ENCODE measurements at places on chromosomes 12 and 14.
A peak's percentile ranks its signal among the peaks of the same experiment; 100 is the strongest.

DNA sequence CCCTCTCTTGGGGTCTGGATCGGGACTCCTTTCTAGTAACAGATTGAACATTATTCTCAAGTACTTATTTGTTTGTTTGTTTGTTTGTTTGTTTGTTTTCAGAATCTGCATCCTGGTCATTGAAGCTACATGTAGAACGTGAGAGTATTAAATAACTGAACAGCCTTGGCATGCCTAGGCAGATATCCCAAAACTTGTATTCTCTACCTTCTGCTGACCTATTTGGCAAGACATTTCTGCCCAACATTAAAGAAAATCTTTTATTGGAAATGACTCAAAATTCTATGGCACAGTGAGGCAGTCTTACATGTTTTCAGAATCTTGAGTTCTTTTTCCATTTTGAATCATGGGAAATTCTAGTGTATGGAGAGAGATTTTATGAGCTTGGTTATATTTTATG is 165.1 kb upstream of the CNOT2 start:
- no peak for DNase-seq

DNA sequence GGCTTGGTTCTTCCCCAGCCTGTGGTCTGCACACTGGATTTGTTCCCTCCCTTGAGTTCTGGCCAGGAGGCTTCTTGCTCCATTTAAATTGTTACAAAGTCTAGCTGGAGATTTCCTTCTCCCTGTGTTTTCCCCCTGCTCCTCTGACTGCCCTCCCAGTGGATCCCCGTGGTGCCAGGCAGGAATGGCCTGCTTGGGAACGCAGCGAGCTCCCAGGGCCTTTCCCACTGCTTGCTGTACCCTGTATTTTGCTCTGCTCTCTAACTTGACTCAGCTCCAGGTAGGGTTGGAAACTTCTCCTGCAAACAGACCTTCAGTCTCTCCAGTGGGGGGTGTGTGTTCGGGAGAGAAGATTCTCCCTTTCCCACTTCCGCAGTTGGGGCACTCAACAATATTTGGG is 349.2 kb upstream of the FBXO33 start:
- no peak for DNase-seq

- DNase-seq: no peak
Measured at GRCh38 chr12:966724-967123, 17.2 kb upstream of the RAD52 start.

DNA sequence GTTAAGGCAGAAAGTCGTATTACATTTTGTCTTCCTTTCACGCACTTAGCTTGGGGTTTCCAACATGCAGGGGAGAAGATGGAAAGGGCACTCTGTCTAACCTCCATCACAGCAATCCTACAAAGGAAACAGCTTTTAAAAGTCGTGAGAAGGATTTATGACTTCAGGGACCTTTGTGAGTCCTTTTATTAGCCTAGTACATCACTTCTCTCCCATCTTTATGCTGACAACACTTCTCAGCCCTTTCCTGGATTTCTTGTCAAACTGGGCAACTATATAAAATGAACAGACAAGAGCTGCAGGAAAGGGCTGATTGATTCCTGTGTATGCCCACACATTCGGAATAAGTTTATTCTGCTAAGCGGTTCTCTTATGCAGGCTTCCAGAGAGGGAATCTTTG is 159.0 kb downstream of the DERA start:
- DNase-seq: no peak

DNA sequence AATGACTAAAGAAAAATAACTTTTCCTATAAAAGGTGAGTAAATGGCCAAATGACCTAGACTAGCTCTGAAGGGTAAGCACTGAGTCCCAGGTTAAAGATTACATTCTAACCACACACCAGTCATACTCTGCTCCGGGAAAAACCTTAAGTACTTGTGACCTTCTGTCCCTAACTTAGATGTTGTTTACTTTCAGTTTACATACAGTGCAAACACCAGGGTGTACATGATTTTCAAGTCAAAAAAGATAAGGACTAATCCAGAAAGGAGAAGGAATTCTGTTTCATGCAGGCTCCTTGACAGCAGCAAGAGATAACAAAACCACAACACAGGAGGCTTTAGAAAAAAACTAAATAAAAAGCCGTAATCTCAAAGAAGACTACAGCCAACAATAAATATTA is 174.2 kb downstream of the PPM1H start:
- DNase-seq: no peak

- DNase-seq: no peak
Measured at GRCh38 chr12:1616233-1617066, 12.6 kb upstream of the WNT5B start.

DNA sequence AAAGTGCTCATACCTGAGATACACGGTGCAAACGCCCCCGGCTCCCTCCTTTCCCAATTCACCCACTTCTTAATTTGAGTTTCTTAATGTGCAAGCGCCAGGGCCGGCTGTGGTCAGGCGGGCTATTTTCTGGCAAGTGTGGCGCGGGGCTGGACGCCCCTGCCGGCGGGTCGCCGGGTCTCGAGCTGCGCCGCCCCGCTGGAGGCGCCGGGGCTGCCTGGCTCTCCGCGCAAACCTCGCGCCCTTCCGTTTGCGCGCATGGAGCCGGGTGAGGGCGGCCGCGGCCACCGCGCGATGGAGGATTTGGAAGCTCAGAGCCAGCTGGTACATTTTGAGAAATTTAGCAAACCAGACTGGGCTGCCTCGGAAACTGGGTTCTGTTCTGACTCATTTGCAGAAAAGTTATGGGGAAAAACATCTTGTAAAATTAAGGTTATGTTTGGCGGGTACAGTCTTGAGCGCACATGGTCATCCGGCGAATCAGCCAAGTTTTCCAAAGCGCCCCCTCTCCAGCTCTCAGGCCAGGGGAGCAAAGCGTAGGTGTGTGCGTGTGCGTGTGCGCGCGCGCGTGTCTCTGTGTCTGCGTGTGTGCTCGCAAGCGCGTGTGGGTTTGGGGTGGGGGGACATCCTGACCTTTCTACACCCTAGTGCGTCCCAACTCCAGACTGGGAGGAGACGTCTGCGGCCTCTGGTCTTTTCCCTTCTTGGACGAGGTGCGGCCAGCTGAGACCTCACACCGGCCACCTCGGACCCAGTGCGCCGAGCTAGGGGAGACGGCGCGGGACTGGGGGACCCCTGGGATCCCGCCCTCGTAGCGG is 6.5 kb upstream of the OTX2 start:
- DNase-seq: no peak

- DNase-seq: peak; percentile 20
Measured at GRCh38 chr12:905261-906031, 44.0 kb downstream of the RAD52 start.

DNA sequence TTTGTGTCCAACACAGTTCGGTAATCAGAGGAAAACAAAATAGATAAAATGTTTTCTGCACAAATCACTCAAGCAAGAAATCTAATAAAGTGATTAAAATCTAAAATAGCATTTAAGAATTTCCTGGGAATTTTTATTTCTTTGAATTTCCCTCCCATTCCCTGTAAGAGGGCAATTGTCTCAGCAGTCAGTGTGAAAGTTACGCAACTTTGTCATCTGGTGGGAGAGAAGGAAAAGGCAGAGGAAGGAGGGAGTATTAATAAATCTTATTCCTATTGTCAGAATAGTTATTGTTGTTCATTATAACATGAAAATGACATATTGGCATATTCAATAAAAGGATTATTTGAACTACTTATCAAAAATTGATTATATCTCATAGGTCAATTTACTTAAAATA is 464.9 kb downstream of the PRKD1 start:
- DNase-seq: no peak

All from CD4-positive, alpha-beta memory T cell (primary cell).